Epithelial cell of proximal tubule (primary cell): ENCODE measurements at places on chromosomes 16 and 17.

DNA sequence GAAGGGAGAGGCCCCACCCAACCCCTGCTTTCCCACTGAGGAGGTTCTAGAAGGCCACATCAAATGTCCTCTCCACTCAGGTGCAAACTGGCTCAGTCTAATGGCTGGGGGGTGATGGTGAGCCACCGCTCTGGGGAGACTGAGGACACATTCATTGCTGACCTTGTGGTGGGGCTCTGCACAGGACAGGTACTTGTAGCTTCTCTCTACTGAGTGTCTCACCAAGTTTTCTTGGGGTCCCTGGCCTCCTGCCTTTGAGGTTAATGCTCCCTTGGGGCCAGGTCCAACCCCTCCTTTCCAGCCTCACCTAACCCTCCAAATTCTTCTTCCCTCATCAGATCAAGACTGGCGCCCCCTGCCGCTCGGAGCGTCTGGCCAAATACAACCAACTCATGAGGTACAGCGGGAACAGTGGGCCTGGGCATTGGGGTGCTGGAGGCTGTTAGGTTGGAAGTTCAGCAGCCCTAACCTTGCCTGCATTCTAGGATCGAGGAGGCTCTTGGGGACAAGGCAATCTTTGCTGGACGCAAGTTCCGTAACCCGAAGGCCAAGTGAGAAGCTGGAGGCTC, 5.7 kb downstream of the ENO3 start:
- DNase-seq = no peak

DNA sequence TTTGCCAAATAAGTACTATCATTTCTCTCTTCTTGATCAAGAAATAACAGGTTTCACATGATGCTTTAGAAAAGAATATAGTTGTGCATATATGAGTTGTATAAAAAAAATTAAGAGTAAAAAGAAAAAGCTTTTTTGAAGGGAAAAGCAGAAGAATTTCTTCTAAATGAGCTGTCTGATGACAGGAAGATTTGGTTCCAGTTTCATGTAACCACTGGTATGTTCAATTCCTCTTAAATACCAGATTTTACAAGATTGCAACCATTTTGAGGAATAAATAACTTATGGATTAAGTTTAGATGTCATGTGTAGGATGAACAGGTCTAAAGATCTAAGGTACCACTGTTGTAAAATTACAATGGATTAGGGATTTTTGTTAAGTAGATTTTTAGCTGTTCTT, 45.0 kb downstream of the VMP1 start:
- no peak for DNase-seq

- no peak for DNase-seq
Measured at GRCh38 chr17:77476006-77476405, 335.2 kb downstream of the SEC14L1 start.

DNA sequence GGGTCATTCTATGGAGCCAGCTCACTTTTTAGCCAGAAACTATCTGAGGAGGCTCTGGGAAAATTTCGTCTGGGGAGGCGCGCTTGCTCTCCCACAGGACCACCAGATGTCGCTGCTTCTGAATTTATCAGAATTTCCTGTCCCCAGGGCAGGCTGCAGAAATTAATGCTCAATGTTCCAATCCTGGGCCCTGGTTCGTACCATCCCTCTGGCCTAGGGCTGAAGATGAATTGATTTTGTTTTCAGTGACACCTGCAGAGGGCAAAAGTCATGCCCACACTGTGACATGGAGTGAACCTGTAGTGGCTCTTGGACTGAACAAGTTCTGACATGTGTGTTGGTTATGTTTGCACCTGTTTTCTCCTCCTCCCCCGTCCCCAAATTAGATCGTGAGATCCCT, 482.6 kb downstream of the NPIPA7 start:
- DNase-seq = no peak

GRCh38 chr17:68777856-68778694, 176.9 kb upstream of the FAM20A start:
- DNase-seq = no peak

GRCh38 chr16:67663877-67664222, 2.7 kb downstream of the ENKD1 start:
- no peak for DNase-seq

DNA sequence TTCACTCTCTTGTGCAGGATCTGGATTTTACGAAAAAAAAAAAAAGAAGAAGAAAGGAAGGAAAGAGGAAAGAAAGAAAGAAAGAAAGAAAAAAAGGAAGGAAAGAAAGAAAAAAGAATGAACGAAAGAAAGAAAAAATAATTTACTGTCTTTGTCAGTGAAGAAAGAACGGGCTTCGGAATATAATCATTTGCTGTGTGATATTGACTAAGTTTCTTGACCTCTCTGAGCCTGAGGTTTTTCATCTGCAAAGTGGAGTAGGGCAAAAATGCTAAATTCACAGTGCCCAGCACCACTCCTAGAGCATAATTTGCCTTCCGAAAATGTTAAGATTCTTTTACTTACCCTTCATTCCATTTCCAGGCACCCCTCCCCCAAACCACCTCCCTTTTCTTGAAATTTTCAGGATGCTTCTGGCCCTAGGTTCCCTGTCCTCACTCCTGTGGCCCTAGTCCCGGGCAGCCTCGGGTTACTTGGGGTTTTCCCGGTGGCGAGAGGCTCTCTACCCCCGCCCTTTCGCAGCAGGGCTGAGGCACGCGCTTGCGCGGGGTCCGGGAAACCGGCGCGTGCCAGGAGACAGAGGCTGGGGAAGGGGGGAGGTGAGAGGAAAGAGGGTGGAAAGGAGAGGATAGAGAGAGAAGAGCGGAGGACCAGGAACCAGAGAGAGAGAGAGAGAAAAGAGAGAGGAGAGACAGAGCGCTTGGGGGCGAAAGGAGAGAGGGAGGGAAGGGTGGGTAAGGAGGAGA, at the start of gene CNTNAP1:
CNTNAP1 (plus strand) TSS at position 556 of the 746 bp plus-strand sequence. CDS start 299 bp downstream, outside the sequence.
- DNase-seq = no peak

GRCh38 chr16:26281381-26282110, 589.8 kb downstream of the HS3ST4 start:
- DNase-seq = no peak

DNA sequence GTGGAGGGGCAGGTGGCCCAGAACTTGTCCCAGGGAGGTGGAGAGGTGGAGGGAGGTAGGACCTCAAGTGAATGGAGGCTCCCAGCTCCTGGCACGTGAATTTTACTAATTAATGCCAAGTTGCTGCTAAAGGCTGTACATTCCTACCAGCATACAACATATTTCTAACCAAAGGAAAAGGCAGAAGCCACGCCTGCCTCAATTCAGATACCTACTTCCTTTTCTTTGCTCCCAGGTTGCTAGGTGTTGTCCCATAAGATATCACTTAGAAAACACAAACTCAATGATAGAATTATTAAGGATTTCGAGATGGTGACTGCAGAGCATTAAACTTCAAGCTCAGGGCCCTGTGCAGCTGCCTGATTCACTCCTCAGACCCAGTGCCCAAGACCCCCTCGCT, 20.5 kb upstream of the SMPD3 start:
- no peak for DNase-seq

DNA sequence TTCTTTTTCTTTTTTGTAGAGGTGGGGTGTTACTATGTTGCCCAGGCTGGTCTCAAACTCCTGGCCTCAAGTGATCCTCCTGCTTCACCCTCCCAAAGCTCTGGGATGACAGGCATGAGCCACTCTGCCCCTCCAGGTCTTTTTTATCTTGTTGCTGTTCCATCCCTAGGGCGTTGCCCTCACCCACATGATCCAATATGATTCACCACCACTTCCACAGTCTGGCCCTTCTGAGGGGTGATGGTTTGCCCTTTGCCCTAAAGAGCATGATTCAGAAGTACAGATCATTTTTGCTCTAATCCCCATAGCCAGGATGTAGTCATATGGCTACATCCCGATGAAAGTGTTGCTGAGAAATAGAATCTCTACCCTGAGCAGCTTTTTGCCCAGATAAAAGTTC, 18.8 kb downstream of the STX4 start:
- peak; percentile 84 for DNase-seq

DNA sequence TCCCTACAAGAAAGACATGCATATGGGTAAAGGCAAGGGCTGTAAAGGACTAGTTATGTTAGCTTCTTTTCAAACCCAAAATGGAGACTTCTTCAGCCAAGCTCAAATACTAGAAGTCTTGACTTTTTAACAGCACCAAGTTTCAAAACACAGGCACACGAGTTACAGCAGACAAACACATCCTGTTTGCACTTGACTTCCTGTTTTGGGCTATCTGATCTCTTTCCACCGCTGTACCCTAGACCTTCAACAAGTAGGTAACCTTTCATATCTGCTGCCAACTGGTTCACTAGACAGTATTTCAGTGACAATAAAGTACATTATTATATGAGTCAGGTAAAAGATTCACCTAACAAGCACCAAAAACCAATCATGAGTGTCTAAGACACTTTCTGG, 12.3 kb downstream of the RFFL start:
- DNase-seq = no peak

GRCh38 chr17:35129973-35130351, 8.5 kb downstream of the FNDC8 start:
- DNase-seq = no peak

DNA sequence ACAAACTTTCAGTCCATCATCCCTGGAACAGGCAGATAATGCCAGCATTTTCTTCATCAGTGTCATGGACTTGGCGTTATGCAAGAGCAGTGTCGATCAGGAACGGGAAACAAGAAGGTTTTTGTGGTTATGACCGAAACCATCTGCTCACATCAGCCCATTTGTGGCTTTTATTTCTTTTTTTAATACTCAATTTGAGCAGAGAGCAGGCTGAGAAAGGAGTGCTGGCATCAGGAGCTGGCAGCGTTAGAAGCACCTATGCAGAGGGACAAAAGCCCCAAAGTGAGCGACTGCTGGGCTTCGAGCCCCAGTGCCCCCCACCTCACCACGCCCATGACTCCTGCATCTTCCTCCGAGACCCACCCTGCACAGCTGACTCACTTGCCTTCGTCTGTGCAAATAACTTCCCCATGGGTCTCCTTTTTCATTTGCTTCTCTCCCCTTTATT, 16.2 kb upstream of the CD300E start:
- no peak for DNase-seq

- DNase-seq = no peak
Measured at GRCh38 chr16:28879841-28880588, 1.7 kb downstream of the ATP2A1 start.

DNA sequence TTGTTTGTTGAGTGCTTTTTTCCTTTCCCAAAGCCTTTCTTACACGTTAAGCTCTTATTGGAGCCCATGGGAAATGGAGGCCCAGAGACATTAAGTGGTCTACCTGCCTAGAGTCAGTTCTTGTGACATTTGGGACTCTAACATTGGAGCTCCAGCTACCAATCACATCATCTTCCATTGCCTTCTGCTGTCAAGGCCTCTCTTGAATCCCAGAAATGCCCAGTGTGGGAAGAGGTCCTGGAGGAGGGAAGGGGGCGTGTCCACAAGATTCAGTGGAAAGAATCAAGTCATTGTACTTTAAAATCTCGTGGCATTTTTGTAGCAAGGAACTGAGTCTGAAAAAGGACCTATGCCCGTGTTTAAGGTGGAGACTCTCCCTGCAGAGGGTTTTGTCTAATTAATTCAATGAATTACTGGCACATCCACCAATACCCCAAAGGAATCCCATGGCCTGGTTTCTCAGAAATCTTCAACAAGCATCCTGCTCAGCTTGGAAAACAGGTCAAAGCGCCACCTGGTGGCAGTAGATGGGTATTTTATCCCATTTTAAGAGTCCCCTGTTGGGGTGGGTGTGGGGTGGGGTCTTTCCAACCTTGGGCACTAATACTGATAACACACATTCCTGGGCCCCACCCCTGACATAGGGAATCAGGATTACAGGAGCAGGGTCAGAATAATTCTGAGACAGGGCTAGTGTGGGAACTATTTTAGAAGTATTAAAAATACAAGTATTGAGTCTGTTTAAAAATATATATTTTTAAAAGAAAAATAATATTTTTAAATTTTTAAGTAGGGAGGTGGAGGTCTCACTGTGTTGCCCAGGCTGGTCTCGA, 24.6 kb downstream of the GPT2 start:
- no peak for DNase-seq

DNA sequence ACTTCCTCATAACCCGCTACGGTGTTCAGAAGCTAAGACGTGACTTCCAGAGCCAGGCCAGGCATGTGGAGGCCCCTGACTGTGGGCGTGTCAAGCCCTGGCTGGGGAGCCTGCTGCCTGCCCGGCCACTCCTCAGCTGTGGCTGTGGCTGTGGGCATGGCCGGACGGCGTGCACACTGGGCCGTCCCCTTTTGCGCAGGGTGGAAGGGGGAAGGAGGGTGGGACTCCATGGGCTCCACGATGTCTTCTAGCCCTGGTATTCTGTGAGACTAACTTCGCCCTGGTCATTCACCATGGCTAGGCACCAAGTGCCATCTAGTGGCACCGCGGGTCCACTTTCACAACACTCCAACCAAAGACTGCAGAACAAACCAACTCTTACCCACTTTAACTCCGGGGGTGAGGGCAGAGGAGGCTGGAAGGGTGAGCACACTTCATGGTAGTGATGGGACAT, 67.9 kb downstream of the N4BP1 start:
- DNase-seq = no peak

DNA sequence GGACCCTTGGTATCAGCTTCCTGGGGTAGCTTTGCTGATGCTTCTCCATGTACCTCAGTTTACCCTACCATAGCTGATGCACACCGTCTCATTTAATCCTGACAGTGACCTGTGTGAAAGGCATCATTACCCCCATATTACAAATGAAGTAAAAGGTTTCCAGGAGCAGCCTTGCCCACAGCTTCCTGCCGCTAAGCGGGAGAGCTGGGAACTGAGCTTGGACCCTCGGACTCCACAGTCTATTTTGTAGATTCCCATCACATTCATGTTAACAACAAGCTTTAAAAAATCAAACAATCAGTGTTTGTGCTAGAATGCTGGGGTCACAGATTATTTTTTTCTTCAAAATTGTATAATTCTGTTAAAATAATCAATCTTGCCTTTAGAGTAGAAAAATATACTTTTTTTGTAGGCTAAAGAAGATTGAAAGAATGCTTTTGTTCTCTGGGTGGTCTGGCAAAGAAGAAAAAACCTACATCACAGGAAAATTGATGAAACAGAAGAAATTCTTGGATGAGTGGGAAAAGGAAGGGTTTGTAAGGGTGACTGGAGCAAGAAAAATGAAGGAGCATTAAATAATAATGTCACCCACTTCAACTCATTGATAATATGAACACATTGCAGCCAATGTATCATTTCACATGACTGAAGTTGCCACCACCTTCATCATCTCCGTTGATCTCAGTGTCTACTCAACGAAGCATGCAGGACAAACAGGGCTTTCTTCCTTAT, 9.5 kb upstream of the USP10 start:
- no peak for DNase-seq

DNA sequence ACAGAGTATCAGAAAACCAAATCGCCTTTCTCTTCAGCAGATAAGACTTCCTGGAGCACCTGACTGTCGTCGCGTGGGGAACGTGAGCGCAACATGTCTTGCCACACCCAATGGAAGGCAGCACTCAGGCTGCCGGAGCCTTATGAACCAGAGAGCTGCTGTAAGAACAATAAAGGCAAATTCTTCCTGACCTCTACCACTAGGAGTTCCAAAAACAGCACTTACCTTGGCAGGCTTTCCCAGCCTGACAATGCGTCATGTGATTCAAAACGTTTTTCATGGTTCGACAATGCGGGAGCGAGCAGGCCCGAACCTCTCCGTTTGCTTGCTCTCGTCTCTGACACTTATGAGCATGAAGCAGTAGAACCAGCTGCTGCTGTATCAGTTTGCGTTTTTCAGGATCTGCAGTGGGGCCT, 75.8 kb upstream of the TRAP1 start:
- no peak for DNase-seq

GRCh38 chr17:37516127-37516571, 26.5 kb downstream of the DUSP14 start:
- DNase-seq = no peak

GRCh38 chr16:87729266-87729954, 36.4 kb downstream of the KLHDC4 start:
- DNase-seq = no peak
